T-helper 17 cell (primary cell): ENCODE measurements at places on chromosomes 5 and 9.

DNA sequence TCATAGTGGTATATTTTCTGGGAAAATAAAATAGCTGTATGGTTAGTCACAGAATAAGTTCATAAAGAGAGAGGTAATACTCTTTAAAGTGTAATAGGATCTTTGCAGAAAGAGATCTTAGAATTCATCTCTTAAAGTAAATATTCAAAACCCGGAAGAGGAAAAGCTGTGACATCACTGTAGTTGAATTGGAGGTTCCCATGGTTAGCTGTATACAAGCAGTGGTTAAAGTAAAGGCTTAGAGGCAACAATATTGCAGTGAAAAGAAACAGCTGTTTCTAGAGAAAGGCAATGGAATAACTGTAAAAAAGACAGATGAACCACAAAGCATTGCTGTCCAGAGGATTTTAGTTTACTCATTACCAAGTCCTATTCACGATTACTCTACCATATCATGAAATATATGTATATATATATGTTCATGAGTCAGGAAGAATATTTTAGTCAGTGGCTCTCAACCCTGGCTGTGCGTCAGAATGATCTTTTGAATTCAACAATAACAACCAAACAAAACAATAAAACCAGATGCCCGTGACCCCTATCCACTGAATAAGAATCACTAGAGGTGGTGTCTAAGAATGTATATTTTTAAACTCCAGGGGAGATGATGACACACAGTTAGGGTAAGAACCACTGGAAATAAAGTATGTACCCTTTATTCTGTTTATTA lies 4.7 kb downstream of the ERCC6L2 start:
- no peak for DNase-seq

- DNase-seq: no peak
Measured at GRCh38 chr5:76495870-76496269, 92.8 kb downstream of the IQGAP2 start.

DNA sequence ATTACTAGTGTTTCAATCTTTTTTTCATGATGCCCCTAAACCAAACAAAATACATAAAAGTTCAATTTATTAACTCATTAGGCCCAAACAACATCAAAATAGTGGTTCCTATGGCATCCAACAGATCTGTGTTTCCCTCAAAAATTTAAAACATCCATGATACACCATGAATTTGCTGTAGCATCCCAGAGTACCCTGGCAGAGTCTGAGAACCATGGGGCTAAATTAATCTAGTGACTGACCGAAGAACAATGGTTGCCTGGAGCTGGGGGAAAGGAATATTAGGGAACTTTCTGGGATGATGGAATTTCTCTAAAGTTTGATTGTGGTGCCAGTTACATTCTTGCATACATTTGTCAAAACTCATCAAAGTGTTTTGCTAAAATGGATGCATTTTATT lies 79.5 kb upstream of the TRIO start:
- DNase-seq: no peak

- no peak for DNase-seq
Measured at GRCh38 chr9:123339666-123340510, 16.1 kb upstream of the CRB2 start.

DNA sequence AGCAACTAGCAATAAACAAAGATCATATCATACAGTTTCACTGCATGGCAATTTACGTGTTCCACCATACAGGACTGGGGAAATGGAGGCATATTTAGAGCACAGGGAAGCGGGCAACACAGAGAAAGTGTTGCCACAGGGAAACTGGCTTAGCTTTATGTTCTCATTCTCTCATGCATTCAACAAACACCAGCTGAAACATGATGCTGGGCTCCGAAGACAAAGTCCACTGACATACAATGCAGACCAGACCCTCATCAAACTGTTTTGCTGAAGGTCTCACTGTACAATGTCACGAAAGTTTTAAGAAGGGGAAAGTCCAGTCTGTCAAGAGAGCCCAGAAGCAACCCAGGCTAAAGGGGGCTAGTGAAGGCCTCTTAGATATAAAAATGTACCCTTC lies 115.1 kb downstream of the MAPKAP1 start:
- DNase-seq: no peak

GRCh38 chr9:126704892-126705766 lies 91.4 kb downstream of the LMX1B start:
- peak; percentile 83 for DNase-seq

DNA sequence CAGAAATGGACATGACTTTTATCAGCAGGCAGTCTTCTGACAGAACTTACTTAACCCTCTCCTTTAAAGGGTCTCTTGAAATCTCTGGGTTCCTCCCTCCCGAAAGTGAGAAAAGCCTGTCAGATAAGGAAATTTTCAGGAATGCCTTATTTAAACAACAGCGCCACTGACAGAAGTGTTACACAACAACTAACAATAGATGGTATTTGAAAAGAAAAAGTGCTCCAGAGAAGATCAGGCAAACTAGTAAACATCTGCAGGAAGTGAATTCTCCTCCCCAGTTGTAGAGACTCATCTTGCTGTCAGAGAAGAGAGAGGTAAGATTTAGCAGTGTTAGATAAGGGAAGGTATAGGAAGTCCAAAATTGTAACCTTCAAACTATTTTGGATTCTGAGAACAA lies 107.2 kb upstream of the NFIL3 start:
- DNase-seq: no peak

DNA sequence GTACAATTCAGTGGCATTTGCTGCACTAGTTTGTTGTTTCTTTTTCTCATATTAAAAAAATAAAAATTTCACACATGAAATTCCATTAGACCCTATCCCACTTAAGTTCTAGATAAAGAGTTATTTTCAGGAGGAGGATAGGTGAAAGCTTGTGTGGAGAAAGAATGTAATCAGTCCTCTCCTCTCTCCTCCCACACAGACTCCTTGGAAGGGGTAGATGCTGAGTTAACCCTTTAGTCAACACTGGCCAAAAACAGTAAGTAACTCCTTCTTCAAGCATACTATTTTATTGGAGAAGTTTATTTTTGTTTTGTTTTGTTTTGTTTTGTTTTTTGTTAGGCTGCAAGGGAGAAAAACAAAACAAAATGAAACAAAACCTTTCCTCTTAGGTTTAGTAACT lies 30.6 kb upstream of the LMNB1 start:
- no peak for DNase-seq

DNA sequence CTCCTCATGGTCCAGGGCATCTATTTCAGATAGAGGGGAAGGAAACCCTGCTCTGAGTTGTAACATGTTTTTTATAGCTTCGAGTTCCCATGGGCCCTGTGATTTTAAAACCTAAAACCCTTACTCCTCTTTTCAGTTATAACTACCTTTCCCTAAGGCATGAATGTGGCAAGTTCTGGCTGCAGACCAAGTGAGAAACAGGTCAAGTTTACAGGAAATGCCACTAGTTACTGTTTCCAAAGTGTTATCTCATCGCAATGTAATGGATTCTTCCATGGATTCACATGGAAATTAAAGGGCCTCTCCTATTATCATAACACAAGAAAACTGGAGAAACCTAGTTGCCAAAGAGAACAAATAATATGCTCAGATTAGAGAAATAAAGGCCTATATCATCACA lies 574.5 kb upstream of the GRAMD2B start:
- no peak for DNase-seq

DNA sequence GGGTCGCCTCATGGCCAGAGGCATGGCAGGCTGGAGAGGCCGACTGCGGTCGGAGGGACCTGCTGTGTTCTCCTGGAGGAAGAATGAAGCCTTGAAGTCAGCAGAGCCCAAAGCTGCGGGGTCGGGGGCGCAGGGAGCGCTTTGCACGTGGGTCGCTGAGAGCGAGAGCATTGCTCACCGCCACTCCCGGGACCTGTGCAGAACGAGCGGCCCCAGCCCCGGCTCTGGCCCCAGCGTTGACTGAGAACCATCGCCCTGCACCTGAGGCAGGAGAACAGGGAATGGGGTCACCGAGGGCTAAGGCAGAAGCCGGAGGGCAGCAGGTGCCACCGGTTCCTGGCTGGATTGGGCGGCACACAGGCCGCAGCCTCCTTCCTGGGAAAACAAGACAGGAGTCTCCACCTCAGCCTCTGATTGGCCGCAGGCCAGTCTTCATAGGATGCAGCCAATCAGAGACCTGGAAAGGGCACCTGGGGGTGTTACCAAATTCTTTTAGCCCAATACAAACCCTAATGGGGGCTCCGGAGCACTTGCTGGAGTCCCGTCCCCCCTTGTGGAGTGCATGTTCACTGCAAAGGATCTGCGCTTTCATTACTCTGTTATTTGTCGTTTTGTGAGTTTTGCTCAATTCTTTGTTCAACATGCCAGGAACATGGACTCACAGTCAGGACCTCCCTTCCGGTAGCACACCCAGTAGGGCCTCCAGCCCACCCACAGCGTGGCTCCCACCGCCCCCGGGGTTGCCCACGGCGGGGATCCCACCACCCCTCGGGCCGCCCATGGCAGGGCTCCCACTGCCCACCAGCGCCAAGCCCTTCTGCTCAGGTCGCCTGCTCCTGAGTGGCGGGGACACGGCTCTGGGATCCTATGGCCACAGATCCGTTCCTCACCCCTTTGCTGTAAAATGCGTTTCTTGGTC lies 24.7 kb upstream of the SLC6A19 start:
- no peak for DNase-seq

DNA sequence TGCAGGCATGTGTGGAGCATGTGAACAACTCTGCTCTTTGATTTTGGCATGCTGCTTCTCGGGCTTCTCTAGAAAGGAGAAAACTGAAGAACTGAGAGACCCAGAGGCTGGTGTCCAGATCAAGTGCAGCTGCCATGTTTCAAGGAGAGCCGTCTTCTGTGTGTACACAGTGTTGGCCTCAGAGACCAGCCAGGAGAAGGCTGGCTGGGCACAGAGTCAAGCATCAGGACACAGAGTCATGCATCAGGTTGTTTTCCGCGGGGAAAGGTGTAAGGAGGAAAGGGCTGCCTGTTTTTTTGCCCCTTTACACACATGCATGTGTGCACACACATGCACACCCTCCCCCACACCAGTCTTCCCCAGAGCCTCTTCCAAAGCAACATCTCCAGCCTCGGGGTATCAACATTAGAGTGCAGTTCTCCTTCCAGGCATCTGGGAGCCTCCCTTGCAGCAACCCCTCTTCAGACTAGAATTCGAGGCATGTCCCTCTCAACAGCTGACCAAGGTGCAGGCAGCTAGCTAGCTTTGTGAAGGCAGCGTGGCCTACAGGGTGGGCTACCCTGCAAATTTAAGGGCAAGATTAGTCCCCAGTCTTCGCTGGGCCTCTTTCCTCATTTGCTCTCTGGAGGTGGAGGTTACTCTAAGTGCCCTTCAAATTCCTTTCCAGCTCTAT lies 180.9 kb downstream of the AOPEP start:
- DNase-seq: no peak

DNA sequence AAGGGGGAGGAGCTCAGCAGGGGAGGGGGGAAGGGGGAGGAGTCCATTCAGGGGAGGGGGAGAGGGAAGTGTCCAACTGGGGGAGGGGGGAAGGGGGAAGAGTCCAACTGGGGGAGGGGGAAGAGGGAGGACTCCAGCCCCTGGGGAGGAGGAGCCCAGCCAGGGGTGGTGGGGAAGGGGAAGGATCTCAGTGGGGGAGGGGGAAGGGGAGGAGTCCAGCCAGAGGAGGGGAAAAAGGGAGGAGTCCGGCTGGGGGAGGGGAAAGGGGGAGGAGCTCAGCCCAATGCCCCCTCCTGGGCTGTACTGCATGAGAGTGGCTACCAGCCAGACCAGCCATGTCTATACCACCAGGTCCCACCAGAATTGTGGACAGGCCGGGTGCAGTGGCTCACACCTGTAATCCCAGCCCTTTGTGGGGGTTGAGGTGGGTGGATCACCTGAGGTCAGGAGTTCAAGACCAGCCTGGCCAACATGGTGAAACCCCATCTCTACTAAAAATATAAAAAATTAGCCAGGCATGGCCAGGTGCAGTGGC lies 30.6 kb upstream of the ADAMTS2 start:
- DNase-seq: no peak
